Progenitor cell of endocrine pancreas (in vitro differentiated cells): ENCODE measurements at places on chromosomes 5 and 9.

DNA sequence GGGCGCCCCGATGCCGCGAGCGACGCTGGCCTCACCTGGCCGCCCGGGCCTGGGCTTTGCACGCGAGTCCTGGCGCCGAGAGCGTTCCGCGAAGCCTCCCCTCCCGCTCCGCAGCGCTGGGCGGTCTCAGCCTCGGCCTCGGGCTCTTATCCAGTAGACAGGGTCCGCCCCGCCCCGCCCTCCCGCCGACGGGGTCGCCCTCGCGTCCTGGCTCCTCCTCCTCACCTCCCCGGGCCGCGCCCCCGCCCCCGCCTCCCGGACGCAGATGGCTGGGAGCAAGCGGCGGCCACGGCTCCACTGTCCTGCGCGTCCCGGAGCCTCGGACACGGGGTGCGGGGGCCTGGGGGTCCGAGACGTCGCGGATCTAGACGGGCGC, at the start of gene SLC6A3:
TSS of gene SLC6A3 (minus strand) at position 128 of the 376 bp plus-strand sequence. CDS start 2,243 bp downstream, outside the sequence.
- DNase-seq: peak; percentile 62

GRCh38 chr5:17838469-17838868, 204.2 kb downstream of the TAF11L14 start:
- DNase-seq: no peak

DNA sequence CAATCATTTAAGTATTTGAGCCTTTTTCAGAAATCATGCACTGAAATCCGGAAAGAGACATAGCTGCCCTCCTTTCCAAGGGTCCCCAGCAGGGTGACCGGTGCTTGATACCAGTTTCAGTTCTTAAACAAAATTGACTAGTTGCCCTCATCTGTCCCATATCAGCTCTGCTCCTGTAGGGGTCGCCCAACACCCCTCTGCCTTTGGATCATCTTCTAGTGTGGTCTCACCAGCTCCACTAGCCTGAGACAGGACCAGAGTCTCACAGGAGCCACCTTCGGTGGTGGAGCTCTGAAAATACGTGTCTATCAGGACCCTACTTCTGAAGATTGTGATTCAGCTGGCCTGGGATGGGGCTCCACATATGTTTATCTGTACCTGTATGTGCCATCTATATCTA, 428.2 kb downstream of the ENC1 start:
- no peak for DNase-seq

- DNase-seq: no peak
Observed at GRCh38 chr5:54093861-54094260, 216.5 kb downstream of the ARL15 start.

GRCh38 chr5:124457901-124458300, 288.5 kb downstream of the ZNF608 start:
- no peak for DNase-seq

DNA sequence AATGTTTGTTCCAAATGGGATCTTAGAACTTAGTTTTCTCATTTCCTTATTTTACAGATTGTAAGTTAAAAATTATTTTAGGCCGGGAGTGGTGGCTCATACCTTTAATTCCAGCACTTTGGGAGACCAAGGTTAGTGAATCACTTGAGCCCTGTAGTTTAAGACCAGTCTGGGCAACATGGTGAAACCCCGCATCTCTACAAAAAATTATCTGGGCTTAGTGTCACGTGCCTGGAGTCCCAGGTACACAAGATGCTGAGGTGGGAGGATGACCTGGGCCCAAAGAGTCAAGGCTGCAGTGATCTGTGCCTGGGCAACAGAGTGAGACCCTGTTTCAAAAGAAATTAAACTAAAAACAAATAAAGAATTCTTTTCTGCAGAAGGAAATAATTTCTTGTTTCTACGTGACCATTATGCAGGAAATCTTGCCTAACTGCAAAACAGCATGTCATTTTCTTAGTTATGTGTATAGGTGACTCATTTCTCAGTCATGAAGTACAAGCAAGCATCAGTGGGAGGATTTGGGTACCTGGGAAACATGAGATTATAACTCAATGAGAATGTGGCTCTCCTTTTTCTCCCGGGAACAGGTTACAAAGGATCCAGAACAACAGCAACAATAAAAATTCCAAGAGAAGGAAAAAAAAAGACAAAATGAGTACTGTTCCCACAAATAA, 375.1 kb upstream of the ST8SIA4 start:
- DNase-seq: no peak
